ENCODE measurements at places on chromosomes 2 and 18.
A peak's percentile ranks its signal among the peaks of the same experiment; 100 is the strongest.

DNA sequence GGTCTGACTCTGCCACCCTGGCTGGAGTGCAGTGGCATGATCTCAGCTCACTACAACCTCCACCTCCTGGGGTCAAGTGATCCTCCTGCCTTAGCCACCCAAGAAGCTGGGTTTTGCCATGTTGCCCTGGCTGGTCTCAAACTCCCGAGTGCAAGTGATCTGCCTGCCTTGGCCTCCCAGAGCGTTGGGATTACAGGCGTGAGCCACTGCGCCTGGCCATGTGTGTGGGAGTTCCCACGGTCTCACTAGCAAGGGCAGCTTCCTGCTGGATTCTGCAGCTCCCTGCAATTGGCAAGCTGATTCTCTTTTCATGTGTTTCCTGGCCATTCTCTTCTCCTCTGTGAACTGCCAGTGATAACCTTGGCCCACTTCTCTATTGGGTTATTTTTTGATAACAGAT lies 84.0 kb downstream of the USP40 start:
- peak; percentile 15 for DNase-seq

DNA sequence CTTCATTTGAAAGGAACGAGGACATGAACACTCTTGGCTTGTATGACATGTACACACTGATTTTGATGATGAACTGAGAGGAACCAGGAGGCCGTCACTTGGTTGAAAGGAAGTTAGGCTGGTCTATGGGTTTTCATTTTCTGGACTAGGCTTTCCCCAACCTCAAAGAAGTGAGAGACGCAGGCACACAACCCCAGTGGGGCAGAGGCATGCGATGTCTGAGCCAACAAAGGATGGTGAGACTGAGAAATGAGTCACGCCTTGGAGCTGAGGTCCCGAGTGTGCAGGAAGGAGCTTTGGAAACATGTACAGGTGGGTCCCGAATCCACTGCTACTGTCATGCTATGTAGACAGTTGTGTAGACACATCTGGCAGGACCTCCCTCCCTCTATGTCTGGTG lies 24.1 kb downstream of the SIGLEC15 start:
- DNase-seq = no peak

- no peak for DNase-seq
Observed at GRCh38 chr2:118638453-118638852, 209.0 kb downstream of the EN1 start.

DNA sequence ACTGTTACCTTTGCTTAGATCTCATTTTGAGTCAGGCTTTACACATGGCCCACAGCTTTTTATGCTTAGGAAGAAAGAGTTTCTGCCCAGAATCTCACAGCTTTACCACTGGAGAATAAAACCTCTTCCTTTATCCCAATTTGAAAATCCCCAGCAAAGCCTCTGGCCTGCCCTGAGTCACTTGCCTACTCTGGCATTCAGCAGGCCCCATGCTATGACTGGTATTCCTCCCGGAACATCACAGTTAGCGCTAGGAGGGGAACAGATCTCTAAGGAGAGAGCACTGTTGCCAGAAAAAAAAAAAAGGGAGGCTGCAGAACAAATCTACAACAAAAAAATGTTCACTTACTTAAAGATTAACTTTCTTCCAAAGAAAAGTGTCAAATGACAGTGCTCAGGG lies 152.9 kb upstream of the DNMT3A start:
- DNase-seq = no peak

- no peak for DNase-seq
Observed at GRCh38 chr2:219228911-219229304, 528 bp downstream of the ATG9A start.

DNA sequence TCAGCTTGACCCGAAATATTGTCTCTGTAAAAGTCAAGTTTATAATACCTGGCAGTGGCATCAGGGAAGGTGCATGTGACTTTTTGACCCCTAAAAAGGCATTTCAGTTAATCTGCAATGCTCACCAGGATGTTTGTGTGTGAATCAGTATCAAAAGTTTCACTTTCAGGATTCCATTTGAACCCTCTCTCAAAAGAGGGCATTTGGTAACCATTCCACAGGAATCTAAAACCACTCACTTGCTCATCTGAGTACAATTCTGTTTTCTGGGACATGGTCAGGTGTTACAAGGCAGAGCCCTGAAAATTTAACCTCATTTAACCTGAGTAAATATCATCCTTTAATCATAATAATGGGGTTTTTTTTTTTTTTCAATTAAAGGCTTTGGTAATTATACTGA lies 77.9 kb upstream of the KLF7 start:
- DNase-seq = no peak

GRCh38 chr2:226995625-226996041 lies 159.8 kb downstream of the RHBDD1 start:
- peak; percentile 66 for DNase-seq

GRCh38 chr2:37774976-37775907 lies 103.8 kb upstream of the CDC42EP3 start:
- DNase-seq = no peak

GRCh38 chr2:102268510-102269199 lies 42.7 kb upstream of the IL1RL1 start:
- DNase-seq = no peak

DNA sequence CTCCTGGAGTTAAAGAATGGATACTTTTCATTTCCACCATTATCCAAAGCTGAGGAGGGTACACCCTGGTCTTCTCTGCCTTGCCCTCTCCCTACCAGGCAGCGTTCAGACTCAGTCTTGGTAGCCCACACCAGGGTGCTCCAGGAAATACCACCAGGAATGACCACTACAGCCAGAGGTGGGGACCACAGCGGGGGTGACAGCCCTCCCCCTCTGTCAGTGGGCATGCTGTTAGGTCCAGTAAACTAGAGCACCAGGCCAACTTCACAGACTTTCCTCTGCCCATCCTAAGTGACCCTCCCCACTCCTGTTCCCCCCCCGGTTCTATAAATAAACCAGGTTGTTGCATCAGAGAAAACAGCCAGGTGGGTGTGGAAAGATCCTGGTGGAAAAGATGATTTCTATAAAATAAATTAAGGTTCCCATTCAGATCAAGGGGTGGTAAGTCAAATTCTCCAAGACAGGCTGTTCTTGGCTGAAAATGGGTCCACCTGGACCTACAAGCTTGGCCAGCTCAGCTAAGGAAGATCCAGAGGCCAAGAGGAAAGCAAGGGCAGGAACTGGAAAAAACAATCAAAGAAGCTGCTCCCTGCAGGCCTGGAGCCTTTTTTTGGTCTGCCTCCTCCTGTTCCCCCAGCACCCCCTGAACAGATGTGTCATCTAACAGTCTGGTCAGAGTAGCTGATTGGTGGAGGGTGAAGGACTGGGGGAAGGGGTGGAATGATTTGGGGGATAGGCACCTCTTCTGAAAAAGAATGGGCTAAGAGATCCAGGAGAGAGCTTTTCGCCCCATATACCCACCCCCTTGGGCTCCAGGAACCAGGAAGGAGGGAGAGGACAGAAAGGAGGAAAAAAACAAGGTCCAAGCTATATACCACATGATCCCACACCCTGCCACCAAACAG lies 2.3 kb downstream of the RAB11FIP5 start:
- no peak for DNase-seq

DNA sequence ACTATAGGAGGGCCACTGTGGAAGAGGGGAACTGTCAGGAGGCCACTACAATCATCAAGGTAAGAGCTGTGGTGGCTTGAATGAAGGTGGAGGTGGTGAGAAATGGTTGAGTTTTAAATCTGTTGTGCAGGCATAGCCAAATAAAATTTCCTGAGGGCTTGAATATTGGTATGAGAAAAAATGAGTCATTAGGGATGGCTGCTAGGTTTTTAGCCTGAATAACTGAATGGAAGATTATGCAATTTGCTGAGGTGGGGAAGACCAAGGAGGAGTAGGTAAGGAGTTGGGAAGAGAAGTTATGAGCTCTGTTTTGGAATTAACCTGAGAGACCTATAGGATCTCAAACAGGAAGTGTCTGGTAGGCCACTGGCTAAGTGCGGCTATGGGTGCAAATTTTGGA lies 84.0 kb downstream of the KLHL14 start:
- DNase-seq = no peak

DNA sequence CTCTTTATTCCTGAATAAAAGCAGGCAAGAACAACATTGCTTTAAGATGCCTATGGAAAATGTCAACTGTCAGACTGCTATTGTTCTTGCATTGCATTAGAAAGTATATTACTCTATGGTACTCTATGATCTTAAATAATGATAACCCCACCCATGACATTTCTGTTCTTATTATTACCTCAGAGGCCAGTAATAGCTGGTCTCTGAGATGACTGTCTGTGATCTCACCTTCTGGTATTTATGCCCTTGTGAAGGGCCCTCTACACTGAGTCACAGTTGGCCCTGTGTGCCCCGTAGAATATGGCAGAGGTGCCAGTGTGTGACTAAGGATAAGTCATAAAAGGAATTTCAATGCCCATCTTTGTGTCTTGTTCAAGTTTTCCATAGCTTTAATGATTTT lies 61.0 kb downstream of the SPP2 start:
- DNase-seq = no peak

GRCh38 chr18:3294435-3295080 lies 32.6 kb downstream of the MYL12B start:
- DNase-seq = no peak

- DNase-seq = no peak
Observed at GRCh38 chr2:69796174-69796573, 33.3 kb upstream of the GMCL1 start.

- no peak for DNase-seq
Observed at GRCh38 chr2:31148514-31148913, 10.3 kb upstream of the GALNT14 start.

- no peak for DNase-seq
Observed at GRCh38 chr2:88095022-88095421, 27.4 kb downstream of the SMYD1 start.
